ENCODE measurements at places on chromosomes 13 and 19.

GRCh38 chr19:294341-294945 lies 3.2 kb upstream of the PLPP2 start:
- peak; percentile 8 for DNase-seq

DNA sequence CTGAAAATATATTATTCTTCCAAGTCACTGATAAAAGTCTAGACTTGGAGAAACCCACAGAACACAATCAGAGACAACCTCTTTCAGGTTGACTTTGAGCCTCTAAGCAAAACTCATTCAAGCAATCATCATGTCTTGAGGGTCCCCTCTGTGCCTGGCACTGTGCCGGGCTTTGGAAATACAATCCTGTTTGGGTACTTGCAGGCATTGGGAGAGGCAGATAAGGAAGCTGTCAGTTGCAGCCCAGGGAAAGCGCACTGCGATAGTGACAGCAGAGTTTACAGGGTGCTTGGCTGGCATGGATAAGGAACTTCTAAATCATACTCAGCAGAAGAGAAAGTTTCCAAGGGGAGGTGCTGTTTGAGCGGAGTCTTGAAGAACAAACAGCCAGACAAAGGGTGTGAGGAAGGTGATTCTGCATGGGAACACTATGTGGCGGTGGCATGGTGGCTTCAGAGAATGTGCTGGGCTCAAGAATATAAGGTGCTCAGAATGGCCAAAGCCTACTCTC lies 9.1 kb downstream of the SERP2 start:
- DNase-seq = no peak

- no peak for DNase-seq
These were observed 217.1 kb downstream of the COL4A1 start for GRCh38 chr13:110089815-110090214.

- DNase-seq = peak; percentile 52
These were observed 936.9 kb downstream of the EFNB2 start for GRCh38 chr13:105598529-105598928.

DNA sequence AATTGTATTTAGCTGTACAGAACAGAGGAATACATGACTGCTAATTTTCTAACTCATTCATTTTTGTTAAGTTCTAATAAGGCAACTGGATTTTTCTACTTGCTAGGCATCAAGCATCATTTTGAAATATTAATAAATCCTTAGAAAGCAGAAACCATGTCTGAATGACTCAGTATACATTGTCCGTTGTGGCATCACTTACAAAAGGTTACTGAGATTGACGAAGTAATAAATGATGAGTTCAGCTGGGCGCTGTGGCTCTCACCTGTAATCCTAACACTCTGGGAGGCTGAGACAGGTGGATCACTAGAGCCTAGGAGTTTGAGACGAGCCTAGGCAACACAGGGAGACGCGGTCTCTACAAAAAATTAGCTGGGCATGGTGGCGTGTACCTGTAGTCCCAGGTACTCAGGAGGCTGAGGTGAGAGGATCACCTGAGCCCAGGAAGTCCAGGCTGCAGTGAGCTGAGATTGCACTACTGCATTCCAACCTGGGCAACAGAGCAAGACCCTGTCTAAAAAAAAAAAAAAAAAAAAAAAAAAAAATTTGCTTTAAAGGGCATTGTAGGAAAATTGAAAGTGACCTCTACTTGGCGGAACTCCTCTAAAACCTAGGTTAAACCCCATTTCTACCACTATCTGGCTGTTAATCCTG lies 36.6 kb downstream of the LHFPL6 start:
- no peak for DNase-seq

- peak; percentile 33 for DNase-seq
These were observed 15.9 kb upstream of the JUND start for GRCh38 chr19:18297308-18297707.
